ENCODE measurements at places on chromosomes 13 and 19.

DNA sequence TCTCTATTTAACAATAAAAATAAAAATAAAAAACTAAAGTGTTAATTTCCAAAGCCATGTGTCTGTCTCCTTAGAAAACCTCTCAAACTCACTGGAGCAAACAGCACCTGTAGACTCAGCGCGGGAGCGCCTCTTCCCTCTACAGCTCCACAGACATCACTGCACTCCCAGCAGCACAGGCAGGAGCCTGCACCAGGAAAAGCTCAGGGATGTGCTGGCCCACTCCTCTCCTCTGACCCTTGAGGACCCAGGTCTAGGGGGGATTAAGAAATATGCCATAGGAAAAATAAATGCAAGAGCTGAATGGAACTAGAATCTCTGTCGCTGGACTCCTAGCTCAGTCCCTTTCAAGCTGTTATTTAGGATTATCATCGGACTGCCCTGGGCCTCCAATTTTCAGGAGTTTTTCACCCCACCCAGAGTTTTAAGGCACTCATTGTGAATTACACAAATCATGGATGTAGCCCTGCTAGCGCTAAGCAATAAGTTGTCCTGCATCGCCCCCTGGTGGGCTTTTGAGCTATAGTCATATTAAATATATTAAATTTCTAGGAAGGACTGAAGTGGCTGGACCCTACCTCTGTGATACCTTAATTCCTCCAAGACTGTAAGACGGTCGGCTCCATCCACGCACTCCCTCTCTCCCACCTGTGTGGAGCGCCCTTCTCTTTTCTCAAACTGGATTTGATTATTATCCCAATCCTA lies 333.9 kb downstream of the UQCRFS1 start:
- ATAC-seq, result no peak

DNA sequence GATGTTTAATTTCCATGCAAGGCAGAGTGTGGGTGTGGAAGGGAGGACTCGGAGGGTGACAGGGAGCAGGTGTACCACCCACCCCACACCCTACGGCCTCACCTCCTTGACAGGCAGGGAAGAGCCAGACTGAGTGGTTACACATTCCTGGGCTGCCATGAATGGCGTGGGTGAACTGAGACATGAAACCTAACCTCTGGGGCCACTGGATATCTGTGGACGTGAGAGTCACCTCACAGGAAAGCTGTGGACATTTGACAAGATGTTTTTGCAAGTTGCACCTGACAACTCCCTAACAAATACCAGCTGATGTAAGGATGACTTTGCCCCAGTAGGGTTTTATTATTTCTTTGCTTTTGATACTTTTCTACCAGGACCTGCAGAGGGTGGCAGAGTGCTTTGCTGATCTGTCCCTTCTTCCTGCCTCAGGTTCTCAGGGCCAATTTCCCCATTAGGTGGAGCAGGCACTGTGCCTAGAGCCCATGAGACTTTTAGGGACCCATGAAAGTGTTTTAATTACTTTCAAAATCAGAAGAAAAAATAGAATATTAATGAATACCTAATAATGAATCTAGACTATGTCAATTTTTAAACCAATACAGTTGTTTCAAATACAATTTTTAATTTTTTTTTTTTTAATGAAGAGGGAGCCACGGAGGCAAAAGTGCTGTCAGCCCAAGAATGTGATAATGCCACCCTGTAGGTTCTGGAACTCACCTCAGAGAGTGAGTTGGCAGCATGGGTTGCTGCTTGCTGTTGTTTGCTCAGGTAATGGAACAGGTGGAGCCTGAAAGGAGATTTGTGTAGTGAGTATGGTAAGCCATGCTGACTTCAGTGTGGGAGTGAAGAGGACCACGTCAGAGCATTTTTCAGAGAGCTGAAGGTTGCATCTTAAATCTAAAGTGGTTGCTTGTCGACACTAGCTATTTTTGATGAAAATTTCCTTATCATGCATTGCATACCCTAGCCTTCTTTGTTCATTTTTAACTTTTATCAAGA lies 58.0 kb upstream of the CYSLTR2 start:
- ATAC-seq, result peak; percentile 55

DNA sequence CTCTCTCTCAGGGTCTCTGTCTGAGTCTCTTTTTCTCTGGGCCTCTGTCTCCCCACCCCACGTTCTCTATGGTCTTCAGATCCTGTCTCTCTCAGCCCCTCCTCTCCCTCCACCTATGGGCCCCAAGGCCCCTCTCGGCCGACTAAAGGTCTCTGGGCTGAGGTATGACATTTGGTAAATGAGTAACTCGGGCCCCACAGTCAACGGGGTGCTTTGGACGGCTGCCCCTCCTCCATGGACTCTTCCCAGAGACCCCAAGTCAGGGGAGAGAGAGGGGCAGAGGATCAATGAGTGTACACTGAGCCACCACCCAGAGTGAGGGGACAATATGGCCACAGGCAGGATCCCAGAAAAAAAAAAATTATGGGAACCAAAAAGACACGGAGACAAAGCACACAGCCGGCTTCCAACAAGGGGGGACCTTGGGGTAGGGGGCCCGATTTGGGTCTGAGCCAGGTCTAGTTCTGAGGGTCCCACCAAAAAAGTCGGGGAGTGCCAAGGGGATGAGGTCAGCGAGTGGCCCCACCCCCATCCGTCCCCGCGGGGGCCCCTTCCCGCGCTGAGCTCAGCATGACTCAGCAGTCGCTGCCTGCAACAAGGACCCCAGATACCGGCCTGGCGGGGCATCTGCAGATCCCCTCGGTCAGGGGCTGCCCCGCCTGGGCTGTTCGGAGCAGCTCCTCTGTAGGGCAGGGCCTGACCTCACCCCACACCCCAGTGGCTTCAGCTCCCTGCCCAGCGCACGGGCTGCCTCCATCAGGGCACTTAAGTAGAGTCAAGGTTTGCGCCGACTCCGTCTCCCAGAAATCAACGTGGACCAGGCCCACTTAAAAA lies 1.5 kb upstream of the FTL start:
- ATAC-seq, result peak; percentile 19

- ATAC-seq, result peak; percentile 2
These were observed 824 bp upstream of the ZNF331 start for GRCh38 chr19:53537121-53537520.

DNA sequence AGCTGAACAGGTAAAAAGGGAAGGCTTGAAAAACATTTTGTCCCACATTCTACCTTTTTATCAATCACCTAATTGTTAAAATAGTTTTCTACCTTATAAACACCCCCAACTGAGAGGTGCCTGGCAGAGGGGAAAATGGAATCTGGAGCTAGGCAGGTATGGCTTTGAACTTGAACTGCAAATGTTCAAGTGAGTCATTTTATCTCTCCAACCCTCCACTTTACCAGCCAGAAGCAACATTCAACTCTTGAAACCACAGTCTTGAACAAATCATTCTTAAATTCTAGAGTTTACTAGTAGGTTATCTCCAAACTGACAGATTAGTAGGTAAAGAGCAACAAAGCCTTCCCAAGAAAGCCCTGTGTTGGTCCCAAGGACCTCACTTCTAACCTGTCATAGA lies 116.9 kb downstream of the ABCC4 start:
- ATAC-seq, result no peak

DNA sequence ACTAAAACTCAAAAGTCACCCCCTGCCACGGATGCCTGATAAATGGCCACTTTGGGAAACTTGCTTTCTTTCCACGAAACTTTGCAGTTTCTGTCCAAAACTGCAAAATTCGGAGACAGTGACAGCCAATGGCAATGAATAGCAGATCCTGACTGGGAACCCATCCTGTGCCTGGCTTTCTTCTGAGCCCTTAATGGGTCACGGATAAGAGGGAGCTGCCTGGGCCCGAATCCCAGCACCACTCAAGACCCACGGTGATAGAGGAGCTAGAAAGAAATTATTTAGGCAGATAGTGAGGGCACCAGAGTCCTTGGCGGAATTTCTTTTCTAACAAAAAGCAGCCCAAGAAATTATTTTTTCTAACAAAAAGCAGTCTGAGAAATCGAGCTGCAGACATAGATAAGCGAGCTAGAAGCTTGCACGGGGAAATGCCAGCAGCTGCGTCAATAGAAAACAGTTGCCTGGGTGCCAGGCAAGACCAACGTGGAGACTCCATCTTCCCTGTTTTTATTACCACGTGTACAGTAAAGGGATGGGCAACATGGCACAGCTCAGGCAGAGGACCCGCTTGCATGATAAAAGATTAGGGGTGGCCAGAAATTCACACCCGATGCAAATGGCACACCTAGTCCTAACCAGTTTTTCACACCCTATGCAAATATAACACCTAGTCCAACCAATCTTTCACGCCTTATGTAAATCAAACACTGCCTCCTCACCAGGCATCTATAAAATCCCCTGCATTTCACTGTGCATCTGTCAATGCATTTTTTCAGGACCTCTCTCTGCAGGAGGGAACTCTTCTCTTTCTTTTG lies 7.1 kb upstream of the HSH2D start:
- ATAC-seq, result no peak

GRCh38 chr13:105773241-105773640 lies 762.2 kb downstream of the EFNB2 start:
- ATAC-seq, result no peak

DNA sequence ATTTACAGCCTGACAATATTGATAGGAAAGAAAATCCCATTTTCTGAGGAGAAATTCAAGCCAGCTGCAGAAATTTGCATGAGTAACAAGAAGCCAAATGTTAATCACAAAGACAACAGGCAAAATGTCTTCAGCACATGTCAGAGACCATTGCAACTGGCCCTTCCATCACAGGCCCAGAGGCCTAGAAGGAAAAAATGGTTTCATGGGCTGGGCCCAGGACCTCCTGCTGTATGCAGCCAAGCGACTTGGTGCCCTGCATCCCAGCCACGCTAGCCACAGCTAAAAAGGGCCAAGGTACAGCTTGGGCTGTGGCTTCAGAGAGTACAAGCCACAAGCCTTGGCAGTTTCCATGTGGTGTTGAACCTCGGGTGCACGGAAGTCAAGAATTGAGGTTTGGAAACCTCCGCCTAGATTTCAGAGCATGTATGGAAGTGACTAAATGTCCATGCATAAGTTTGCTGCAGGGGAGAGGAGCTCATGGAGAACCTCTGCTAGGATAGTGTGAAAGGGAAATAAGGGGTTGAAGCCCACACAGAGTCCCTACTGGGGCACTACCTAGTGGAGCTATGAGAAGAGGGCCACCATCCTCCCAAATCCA lies 1474.0 kb downstream of the PCDH9 start:
- no peak for ATAC-seq

GRCh38 chr19:33821871-33822270 lies 25.2 kb downstream of the KCTD15 start:
- ATAC-seq, result no peak

DNA sequence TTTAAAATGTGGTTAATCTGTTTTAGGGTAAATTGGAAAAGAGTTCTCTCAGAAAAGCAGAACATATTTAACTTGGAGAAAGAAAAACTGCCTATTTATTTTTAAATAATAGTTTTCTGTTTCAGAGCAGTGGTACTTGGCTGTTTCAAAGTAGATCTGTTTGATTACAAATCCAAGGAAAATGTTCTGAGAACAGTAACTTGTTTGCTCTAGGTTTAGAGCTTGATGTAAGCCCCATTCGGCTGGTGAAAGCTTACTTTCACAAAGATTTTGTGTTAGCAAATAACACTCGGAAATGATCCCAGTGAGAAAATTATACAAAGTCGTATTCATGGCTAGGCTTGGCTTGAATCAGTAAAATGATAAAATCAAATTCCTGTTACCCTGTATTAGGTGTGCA lies 395.8 kb upstream of the GPC6 start:
- ATAC-seq, result no peak

DNA sequence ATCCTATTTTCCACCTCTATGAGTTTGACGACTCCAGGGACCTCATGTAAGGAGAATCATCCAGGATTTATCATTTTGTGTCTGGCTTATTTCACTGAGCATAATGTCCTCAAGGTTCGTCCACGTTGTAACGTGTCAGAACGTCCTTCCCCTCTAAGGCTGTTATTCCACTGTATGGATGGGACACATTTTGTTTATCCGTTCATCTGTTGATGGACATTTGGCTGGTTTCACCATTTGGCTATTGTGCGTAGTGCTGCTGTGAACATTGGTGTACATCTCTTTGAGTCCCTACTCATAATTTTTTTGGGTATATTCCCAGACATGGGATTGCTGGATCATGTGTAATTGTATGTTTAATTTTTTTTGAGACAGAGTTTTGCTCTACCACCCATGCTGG lies 21.5 kb downstream of the CRTC1 start:
- no peak for ATAC-seq

GRCh38 chr13:34246511-34246910 lies 428.6 kb downstream of the RFC3 start:
- ATAC-seq, result no peak

- no peak for ATAC-seq
These were observed 600.6 kb downstream of the SLITRK1 start for GRCh38 chr13:83281654-83282053.

DNA sequence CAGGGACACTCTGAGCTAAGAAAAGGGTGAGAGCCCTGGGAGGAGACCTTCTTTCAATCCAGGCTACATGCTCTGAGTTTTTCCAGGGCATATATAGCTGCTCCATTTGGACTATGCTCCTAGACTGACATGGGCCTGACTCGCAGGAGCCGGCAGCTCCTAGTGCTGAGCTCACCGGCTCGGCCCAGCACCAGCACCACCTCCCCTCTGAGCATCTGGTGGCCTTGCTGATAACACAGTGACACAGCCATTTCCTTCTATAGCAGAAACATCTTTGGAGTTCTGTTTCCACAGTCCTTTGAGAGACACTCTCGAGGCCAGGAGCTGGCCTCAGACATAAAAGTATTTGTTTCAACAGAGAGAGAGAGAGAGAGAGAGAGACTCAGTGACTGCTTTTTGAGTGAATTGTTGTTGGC lies 184.9 kb downstream of the TM9SF2 start:
- no peak for ATAC-seq

DNA sequence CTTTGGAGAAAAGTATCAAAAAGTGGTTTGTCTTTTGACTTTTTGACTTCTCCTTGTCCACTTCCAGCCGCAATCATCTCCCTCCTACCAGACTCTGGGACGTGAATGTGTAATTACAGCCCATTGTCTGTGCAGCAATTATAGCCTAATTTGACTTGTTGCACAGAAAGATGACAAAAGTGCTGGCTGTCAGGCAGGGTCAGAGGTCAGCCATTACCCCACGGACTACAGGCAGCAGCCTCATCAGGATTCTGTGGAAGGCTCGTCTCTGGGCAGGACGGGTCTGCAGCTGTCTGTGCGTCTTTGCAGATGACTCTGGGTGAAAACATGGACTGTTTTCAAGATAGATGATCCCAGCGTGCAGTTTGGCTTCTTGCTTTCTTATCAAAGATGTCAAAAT lies 102.2 kb upstream of the EDNRB start:
- no peak for ATAC-seq

DNA sequence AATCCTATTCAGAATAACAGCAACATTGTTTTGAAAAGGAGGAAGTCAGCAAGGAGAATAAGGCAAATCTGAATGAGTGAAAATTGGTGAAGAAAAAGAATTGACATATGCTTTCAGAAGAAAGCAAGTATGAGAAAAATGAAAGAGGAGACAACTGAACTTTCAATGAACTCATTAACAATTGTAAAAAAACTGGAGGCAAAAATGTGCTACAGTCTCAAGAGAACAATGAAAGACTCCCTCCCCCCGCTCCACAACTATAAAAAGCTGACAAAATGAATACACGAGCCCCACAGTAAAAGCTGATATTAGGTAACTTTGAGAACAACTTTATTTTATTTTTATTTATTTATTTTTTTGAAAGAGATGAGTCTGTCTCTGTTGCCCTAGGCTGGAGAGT lies 373.1 kb downstream of the DIAPH3 start:
- no peak for ATAC-seq

- peak; percentile 61 for ATAC-seq
These were observed 25.0 kb downstream of the ERCC5 start for GRCh38 chr13:102870677-102871415.

Data from gastroesophageal sphincter (tissue), 4 donors.